Liver (tissue), 10 donors: ENCODE measurements at places on chromosomes 1 and 21. TPM values are rescaled to one million over a fixed set of nuclear protein-coding genes. Genes with fewer than 3 reads are reported as not detected.

DNA sequence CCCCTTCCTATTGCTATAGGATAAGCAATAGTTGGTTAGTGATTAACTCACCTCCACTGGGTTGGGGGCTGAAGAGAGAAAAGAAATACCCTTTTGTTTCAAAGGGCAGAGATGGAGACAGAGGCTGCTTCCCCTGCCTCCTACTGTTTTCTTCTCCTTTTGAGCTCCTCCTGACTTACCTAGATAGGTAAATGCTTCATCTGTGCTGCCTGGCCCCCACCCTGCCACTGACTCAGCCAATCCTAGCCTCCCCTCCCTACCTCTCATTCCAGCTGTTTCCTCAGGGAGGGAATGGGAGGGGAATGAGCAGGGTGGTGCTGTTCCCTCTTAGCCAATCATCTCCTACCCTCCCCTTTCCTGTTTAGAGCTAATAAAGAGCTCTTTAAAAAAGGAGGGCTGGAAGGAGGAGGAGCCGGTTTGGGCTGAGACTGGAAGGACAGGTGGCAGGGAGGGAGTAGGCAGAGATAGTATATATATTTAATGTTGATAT, at the start of gene C1orf116:
C1orf116 (minus strand) TSS at position 229 of the 490 bp plus-strand sequence. CDS start 5,158 bp downstream, outside the sequence.
- no peak for DNase-seq
- H3K27me3 ChIP-seq = no peaks in the 10 kb centered on the region
- H3K27ac ChIP-seq = peak within 1 kb of the TSS; percentile 5

- H3K27me3 ChIP-seq = no peaks in the 10 kb centered on the region
- H3K27ac ChIP-seq = peak overlapping the region; percentile 15
- H3K4me3 ChIP-seq = no peak overlapping the region
These were observed 1.0 kb upstream of the EPS15 start for GRCh38 chr1:51519865-51520699.

DNA sequence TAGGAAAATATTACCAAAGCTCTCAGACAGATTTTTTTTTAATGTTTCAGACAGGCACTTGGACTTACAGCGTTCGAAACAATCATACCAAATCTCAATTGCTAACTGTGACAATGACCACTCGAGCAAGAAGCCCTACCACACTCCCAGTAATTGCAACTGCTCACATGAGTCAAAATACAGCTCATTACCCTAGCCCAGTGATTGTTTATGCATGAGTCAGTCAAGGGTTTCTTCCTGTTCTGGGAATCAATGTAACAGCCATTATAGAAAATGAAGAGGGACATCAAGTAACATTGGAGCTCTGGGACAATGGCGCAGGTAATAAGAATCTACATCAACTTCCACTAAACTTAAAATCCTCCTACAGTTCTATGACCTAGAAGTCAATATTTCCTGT, 56.1 kb upstream of the SH3GLB1 start:
- H3K27me3 ChIP-seq = no peaks in the 10 kb centered on the region
- no peak for DNase-seq
- no peaks in the 10 kb centered on the region for H3K4me1 ChIP-seq
- H3K27ac ChIP-seq = no peak overlapping the region

- no peak for DNase-seq
- H3K27me3 ChIP-seq = no peaks in the 10 kb centered on the region
- H3K4me3 ChIP-seq = no peak overlapping the region
These were observed 62.7 kb downstream of the CAMK2N1 start for GRCh38 chr1:20423169-20423795.

PPP1R8 gene
- 19.0 TPM for total RNA-seq

GRCh38 chr1:241679404-241679803, 27.3 kb downstream of the WDR64 start:
- DNase-seq = no peak
- no peaks in the 10 kb centered on the region for H3K27me3 ChIP-seq
- peaks cover 8% of the 10 kb centered on the region for H3K4me1 ChIP-seq

- no peak overlapping the region for H3K4me3 ChIP-seq
- no peak for DNase-seq
- H3K4me1 ChIP-seq = no peaks in the 10 kb centered on the region
- H3K27ac ChIP-seq = no peak overlapping the region
These were observed 60.2 kb upstream of the CFAP126 start for GRCh38 chr1:161427733-161428516.

- no peak for DNase-seq
- H3K27me3 ChIP-seq = no peaks in the 10 kb centered on the region
- no peak overlapping the region for H3K27ac ChIP-seq
- no peak overlapping the region for H3K4me3 ChIP-seq
- H3K4me1 ChIP-seq = no peaks in the 10 kb centered on the region
- no peaks in the 10 kb centered on the region for H3K36me3 ChIP-seq
These were observed 20.8 kb upstream of the GBP1 start for GRCh38 chr1:89085781-89086180.

DNA sequence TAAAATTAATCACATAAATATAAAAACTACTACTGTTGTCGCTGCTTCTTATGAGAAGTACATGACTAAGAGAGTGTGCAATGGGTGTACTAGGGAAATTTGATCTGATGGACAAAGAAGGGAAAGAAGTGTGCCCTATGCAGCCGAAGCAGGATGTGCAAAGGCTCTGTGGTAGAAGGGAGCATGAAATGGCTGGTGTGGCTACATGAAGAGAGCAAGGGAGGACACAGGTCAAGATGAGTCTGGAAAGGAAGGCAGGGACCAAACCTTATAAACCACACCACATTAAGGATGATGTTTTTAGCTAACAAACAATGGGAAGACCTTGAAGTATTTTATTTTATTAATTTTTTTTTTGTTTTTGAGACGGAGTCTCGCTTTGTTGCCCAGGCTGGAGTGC, 20.0 kb downstream of the MAB21L3 start:
- DNase-seq = no peak
- no peak overlapping the region for H3K27ac ChIP-seq
- no peaks in the 10 kb centered on the region for H3K36me3 ChIP-seq
- H3K4me1 ChIP-seq = no peaks in the 10 kb centered on the region
- no peaks in the 10 kb centered on the region for H3K27me3 ChIP-seq

FNDC5 gene
- total RNA-seq = 10.5 TPM

DNA sequence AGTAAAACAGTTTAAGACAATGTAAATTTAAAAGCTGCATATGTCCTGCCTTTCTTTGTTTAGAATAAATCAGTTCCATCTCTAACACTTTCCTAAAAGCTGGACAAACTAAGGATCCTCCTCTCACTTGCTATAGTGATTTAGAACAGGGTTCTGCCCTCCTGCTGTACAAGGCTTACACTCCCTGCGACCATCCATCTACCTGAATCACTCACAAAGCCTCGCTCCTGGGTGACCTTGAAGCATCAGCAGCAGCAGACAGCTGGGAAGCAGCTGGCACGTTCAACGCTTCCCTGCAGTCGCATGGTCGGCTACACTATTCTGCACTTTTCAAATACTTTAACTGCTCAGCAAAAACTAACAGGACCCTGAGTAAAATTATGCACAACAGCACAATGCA, 128.0 kb downstream of the NTPCR start:
- H3K27me3 ChIP-seq = no peaks in the 10 kb centered on the region
- no peaks in the 10 kb centered on the region for H3K36me3 ChIP-seq
- no peak for DNase-seq
- no peaks in the 10 kb centered on the region for H3K4me1 ChIP-seq

DNA sequence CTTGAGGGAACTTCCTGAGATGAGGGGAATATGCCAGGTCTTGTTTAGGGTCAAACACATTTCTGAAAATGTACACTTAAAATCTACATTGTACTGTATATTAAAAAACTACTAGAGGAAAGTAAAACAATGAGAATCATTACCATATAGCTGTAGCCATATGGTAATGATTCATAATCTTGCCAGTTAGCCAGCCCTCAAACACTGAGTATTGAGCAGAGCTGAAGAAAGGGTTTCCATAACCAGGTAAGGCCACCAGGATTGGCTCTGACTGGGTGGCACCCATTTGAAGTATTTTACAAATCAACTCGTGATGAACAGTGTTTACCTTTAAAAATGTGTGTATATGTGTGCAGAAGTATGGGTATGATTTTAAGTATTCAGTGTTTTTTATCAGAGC, 226.7 kb downstream of the SLC45A1 start:
- peaks cover 2% of the 10 kb centered on the region for H3K36me3 ChIP-seq
- no peak overlapping the region for H3K4me3 ChIP-seq
- no peaks in the 10 kb centered on the region for H3K27me3 ChIP-seq
- H3K27ac ChIP-seq = no peak overlapping the region

- H3K27ac ChIP-seq = no peak overlapping the region
- no peaks in the 10 kb centered on the region for H3K4me1 ChIP-seq
- no peaks in the 10 kb centered on the region for H3K36me3 ChIP-seq
- DNase-seq = no peak
- no peaks in the 10 kb centered on the region for H3K27me3 ChIP-seq
These were observed 452.3 kb downstream of the PLA2G4A start for GRCh38 chr1:187281085-187281484.

DNA sequence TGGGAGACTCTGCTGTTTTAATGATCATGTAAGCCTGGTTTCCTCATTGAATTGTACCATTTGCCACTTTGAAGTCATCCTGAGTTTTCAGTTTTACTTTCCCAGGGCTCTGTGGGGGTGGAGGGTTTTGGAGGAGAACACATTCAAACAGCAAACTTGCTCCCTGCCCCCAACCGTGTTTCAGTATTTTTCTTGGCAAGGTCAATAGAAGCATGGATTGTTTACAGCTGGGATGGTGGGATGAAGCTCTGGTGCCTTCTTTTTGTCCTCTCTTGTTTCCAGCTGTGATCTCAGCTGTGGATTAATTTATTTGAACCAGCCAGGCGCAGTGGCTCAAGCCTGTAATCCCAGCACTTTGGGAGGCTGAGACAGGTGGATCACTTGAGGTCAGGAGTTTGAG, 54.3 kb upstream of the SERBP1 start:
- DNase-seq = no peak
- H3K4me3 ChIP-seq = no peak overlapping the region
- no peaks in the 10 kb centered on the region for H3K27me3 ChIP-seq
- no peaks in the 10 kb centered on the region for H3K36me3 ChIP-seq

DNA sequence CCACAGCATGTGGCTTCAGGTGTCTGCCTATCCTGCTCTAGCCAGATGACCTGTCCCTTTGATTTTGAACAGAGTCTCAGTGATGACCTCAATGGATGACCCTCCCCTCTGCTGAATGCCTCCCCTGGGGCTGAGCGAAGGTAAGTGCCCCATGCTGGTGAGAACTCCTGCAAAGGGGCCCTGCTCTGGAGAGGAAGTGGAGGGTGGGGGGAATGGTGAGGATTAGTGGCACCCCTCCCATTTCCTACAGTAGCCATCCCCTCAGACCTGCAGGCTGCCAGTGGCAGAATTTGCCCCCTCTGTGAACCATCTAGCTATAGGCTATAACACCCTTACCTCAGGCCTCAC, 3.7 kb upstream of the PMVK start:
- no peak overlapping the region for H3K4me3 ChIP-seq
- H3K4me1 ChIP-seq = peaks cover 32% of the 10 kb centered on the region
- no peaks in the 10 kb centered on the region for H3K27me3 ChIP-seq

DNA sequence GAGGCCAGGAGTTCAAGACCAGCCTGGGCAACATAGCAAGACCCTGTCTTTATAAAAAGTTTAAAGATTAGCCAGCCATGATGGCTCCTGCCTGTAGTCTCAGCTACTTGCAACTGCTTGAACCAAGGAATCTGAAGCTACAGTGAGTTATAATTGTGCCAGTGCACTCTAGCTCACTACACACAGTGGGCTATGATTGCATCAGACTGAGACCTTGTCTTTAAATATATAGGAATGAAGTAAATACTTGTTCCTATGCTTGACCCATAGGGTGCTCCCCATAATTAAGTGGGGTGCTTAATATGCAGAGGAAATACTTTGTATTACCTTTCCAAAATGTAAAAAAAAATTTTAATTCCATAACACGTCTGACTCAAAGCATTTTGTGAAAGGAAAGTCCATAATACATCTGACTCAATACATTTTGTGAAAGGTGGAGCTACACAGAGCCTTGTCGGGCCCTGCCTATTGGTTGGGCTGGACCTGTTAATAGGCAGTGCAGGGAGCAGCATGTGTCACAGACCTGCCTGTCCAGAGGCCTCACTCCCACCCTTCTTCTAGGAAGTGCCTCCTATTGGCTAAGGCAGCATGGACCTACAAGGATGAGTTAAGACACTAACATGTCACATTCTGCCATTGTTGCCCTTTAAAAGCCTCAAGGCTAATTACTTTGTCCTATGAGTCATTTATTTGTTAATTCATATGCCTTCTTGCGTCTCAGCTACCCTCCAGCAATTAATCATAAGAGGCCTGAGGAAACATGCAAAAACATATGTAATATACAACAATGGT, 33.6 kb downstream of the CD58 start:
- H3K4me1 ChIP-seq = no peaks in the 10 kb centered on the region
- no peak for DNase-seq
- no peak overlapping the region for H3K27ac ChIP-seq
- H3K4me3 ChIP-seq = no peak overlapping the region
- no peaks in the 10 kb centered on the region for H3K27me3 ChIP-seq

DNA sequence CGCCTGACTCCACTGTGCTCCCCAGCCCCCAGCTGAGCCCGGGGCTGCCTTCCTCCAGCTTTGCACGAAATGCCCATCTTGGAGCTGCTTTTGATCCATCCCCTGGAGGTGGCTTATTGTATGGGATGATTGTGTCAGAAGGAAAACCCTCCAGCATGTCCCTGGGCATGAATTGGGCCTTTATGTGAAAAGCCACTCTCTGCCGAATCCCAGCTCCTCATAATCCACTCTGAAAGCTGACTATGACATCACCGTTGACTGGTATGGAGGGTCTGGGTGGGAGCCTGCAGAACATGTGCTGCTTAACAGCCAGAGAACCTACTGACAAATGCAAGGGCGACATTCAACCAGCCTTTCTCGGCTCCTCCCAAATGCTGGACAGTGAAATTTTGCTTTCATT, 74.6 kb downstream of the NENF start:
- no peak for DNase-seq
- no peaks in the 10 kb centered on the region for H3K36me3 ChIP-seq
- H3K27ac ChIP-seq = no peak overlapping the region
- no peaks in the 10 kb centered on the region for H3K4me1 ChIP-seq

- peaks cover 5% of the 10 kb centered on the region for H3K36me3 ChIP-seq
- no peaks in the 10 kb centered on the region for H3K27me3 ChIP-seq
- peak; percentile 41 for DNase-seq
- H3K4me3 ChIP-seq = peak overlapping the region; percentile 66
- peaks cover 17% of the 10 kb centered on the region for H3K4me1 ChIP-seq
- peak overlapping the region; percentile 94 for H3K27ac ChIP-seq
These were observed 2.0 kb downstream of the ALDH4A1 start for GRCh38 chr1:18900303-18900841.
